ENCODE measurements at places on chromosomes 7 and 10.

DNA sequence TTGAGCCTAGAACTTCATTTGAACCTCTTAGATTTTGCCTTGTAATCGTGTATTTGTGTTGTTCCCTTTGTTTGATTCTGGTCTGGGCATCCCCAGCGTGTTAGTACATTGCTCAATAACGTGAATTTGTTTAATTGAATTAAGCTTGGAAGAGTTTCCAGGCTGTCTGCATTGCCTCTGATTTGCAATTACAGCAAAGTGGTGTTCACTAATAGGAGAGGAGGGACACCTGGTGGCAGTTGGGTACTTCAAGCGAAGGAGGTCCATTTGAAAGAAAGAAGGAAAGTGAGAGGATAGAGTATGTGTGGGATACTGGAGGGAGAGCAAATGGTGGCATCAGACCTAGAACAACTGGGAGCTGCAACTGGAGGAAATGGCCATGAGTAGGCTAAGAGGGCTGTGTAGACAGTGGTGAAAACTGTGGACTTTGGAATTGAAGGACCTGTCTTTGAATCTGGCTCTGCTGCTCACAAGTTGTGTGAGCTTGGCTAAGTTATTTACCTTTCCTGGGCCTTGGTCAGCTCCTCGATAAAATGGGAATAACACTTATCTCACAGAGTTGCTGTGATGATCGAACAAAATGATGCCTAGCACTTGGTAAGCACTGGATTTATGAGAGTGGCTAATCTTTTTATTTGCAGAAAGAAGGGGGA is 15.1 kb downstream of the LSMEM1 start:
- DNase-seq, result no peak

DNA sequence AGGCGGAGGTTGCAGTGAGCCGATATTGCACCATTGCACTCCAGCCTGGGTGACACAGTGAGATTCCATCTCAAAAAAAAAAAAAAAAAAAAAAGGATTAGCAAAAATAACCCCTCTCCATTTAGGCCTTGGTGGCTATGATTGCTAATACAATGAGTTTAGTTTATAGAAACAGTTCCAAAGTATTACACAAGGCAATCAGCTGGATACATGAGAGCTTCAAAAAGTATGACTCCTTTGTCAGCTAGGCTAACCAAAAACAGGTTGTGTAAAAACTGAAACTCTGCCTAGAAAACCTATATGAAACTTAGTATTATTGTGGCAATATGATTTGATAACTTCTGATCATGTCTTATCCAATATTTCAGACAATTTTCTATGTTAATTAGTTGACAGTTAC is 57.2 kb downstream of the SUGCT start:
- no peak for DNase-seq

DNA sequence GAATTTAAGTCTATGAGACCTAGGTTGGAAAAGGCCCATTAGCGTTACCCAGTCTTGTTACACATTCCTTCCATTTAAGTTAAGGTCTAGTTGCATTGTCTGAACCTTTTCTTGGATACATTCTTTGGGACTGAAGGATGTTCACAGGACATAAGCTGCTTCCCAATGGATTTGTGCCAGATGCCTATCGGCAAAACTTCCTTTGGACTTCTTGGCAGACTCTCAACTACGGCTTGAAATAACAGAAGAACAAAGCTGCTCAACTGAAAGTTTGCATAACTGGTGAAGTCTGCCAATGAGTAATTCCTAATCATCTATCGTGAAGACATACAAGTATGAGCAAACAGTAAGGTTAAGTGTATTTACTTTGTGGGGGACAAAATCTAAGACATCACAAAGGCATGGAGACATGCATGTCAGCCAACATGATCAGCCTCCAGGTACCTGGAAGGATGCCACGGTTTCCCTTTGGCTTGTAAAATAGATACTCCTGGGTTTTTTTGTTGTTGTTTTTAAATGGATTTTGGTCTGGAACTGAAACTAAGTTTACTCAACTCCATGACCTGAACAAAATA is 35.4 kb downstream of the MALSU1 start:
- DNase-seq, result peak; percentile 99

- no peak for DNase-seq
Measured at GRCh38 chr7:49707891-49708290, 65.5 kb upstream of the VWC2 start.

DNA sequence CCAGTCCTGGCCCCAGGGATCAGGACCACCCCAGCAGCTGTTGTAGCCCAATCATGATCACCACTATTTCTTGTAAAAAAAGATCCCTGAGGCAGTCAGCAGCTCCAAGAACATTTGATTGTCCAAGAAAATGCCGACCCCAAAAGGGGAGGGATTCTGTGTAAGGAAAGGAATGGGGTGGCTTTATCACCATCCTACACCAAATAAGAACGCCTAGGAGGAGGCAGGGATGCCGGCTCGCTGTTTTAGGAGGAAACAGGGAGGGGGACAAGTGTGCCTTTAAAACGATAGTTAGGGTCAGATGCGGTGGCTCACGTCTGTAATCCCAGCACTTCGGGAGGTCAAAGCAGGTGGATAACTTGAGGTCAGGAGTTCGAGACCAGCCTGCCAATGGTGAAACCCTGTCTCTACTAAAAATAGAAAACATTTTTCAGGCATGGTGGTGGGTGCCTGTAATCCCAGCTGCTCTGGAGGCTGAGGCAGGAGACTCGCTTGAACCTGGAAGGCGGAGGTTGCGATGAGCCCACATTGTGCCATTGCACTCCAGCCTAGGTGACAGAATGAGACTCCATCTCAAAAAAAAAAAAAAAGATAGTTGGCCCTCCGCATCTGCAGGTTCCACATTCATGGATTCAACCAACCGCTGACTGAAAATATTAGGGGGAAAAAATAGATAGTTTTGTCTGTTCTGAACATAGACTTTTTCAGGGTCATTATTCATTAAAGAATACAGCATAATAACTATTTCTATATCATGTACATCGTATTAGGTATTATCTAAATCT is 63.6 kb downstream of the PDIA4 start:
- no peak for DNase-seq

DNA sequence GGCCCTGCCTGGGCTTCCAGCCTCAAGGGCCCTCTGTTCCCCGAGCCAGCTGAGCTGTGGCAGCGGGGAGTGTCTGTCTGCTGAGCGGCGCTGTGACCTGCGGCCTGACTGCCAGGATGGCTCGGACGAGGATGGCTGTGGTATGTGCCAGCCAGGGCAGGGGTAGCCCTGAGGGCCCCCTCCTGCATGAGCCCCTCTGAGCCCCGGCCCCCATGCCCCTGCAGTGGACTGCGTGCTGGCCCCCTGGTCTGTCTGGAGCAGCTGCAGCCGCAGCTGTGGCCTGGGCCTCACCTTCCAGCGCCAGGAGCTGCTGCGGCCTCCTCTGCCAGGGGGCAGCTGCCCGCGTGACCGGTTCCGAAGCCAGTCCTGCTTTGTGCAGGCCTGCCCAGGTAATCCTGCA is 28.4 kb upstream of the ZNF467 start:
- DNase-seq, result no peak

All from pulmonary artery endothelial cell (primary cell).